Esophagus (tissue), 2 donors: ENCODE measurements at places on chromosomes 3 and 15. TPM values are rescaled to one million over a fixed set of nuclear protein-coding genes. Genes with fewer than 3 reads are reported as not detected.

Gene GPR87
- 75.3 TPM for polyA plus RNA-seq

Gene CCR3
- not detected for polyA plus RNA-seq

Gene TNFSF10
- polyA plus RNA-seq = 60.5 TPM

Gene ABI3BP
- polyA plus RNA-seq = 2.1 TPM

Gene SEC61A1
- 52.6 TPM for polyA plus RNA-seq

Gene STRIT1
- polyA plus RNA-seq = 0.14 TPM

Gene MRPS25
- 41.3 TPM for polyA plus RNA-seq

Gene ADGRG7
- polyA plus RNA-seq = not detected

Gene ROPN1B
- polyA plus RNA-seq = 0.06 TPM

Gene GABRR3
- polyA plus RNA-seq = not detected

Gene HYAL2
- polyA plus RNA-seq = 43.1 TPM

Gene CCR8
- polyA plus RNA-seq = not detected

Gene PLIN1
- polyA plus RNA-seq = 1.3 TPM
